Neural progenitor cell (in vitro differentiated cells): ENCODE measurements at places on chromosomes 6 and 20.

DNA sequence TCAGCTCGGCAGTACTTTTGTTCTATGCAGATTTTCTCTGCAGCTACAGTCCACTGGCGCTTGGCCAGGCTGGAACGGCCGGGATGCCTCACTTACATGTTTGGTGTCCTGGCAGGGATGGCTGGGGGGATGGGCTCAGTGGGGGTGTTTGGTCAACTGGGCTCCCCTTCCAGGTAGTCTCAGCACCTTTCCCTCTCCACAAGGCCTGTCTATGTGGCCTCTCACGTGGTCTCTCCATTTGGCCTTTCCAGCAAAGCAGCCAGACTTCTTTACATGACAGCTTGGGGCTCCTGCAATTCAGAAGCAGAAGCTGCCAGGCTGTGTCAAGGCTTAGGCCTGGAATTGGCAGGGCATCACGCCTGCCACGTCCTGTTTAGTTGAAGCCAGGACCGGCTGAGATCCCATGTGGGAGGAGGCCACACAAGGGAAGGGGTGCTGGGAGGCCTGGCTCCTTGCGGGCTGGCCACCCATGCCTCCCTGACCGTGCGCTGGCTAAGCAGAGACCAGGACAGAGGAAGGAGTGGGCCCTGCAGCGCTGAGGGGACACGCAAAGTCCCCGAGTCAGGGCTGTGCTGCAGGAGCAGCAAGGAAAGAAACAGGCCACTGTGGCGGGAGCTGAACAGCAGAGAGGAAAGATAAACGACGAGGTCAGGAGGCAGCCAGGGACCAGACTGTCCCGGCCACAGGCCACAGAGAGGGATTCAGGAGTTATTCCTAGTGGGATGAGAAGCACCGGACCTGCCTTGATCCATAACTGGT, 38.9 kb downstream of the MGME1 start:
- DNase-seq: no peak

GRCh38 chr6:157953580-157954091, 28.0 kb upstream of the SYNJ2 start:
- no peak for DNase-seq

DNA sequence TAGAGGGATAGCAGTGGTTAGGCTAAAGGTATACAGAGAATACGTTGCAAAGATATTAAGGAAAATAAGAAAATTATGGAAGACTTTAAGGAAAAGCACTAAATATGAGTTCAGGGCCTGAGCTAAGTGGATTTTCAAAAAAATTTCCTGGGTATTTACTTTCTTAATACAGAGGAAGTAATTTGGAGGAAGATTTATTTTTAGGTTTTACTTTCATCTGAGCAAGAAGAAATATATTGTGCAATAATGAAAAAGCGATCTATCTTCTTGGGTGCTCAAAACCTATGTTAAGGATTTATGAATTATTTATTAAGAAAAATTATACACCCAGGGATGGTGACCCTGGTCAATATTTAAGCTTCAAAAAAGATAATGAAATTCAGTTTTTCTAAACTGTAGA, 224.7 kb downstream of the PLCB1 start:
- no peak for DNase-seq

DNA sequence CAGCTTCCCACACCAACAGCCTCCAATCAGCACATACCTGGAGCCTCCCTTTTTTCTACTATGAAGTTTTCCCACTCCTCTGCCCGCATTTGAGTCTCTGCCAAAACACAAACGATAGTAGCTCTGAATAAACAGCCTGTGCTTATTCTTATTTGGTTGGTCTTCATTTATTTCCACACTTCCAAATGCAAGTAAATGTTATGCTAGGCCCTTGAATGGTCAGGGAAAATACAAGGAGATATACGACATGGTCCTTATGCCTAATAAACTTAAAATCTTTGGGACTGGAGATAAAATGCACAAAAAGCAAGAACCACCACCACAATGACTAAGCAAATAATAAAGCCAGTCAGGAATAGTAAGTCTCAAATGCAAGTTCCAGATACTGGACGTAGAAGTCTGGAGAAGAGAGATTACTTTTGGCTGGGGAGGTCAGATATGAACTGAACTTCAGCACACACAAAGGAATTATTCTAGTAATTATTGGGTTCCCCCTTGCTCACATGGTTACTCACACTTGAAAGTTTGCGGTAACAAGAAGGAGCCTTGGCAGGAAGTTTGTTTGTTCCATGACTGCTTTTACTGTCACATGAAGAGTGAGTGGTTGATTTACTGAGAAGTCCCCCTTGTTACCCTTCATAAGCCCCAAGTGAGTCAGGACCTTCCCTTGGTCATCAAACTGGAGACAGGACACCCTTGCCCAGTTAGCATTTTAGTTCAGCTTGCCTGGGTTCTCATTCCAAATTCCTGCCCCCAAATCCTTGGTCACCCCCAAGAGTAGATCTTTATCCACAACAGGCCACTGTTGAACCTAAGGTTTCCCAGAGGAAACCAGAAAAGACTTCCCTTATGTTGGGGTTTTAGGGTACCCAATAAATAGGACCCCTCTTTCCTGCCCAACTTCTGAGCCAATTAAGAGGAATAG, 511.2 kb upstream of the JARID2 start:
- DNase-seq: no peak

GRCh38 chr6:63114610-63115211, 96.6 kb upstream of the FKBP1C start:
- no peak for DNase-seq
